ENCODE measurements at places on chromosomes 11 and 22.

GRCh38 chr22:49953027-49953679 lies 7.4 kb upstream of the PIM3 start:
- DNase-seq = no peak

DNA sequence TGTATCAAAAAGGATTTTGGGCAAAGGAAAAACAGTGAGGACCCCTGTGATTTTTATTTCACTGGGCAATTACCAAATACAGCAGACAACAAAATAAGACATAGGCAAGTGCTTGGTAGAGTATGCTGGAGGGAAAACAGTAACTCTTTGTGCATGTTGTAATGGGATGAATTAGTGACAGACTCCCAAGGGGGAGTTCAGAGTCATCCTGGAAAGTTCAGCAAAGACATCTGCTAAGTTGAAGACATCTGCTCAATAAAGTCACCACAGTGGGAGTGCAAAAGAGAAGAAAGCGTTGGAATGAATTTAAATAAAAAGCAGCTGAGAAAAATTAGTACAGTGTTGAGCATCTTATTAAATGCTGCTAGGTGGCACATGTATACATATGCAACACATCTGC lies 378.8 kb upstream of the ISX start:
- DNase-seq = no peak

DNA sequence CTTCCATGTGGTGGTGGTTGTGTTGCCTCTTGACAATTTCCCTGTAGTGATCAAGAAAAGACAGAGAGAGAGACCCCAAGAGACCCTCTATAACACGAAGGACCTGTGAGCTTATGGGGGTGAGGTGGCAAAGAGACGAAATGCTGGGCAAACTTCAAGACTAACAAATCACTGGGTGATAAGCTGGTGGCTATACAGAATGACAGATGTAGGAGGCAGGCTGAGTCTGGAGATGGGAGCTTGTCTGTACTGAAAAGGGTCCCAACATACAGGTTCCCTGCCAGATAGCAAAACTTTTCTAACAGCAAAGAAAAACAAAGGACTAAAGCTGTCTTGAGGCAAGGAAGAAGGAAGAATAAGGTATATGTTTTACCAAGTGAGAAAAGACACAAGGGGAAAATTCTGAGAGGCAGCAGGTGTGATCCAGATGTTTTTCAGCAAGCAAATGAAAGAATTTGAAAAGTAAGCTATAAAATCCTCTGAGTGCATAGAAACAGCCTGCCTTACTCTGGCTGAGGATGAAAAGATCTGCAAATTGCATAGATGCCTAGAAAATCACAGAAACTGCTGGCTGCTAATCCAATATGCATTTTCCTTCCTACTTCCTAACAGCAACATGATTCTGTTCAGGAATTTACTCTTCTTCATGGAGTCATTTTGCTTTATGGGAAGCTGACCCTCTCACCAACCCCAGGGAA lies 21.9 kb upstream of the LYVE1 start:
- DNase-seq = peak; percentile 23

GRCh38 chr11:61034111-61034510 lies 62.6 kb downstream of the CD6 start:
- DNase-seq = no peak

GRCh38 chr11:15497366-15497765 lies 382.6 kb downstream of the INSC start:
- DNase-seq = no peak

DNA sequence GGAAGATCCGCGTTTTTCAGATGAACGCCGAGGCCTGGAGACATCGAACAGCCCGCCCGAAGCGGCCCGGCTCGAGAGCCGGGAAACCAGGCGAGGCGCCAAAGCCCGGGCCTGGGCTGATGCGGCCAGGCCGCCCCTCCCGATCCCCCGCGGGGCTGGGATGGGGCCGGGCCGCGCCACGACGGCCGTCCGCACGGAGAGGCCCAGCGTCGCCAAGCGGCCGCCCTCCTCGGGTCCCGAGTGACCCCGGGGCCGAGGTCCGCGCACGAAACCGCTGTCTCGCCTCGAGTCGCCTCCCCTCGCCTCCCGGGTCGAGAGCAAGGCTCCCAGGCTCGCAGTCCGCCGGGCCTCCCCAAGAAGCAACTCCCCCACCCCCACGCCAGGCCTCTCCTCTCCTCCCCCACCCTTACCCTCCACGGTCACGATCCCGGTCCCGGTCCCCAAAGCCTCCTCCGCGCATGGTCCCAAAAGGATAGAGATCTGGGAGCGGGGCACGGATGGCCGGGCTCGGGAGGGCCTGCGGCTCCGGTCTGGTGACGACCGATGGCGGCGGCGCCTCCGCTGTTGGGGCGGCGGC lies 482 bp downstream of the DDX17 start:
- DNase-seq = peak; percentile 64

DNA sequence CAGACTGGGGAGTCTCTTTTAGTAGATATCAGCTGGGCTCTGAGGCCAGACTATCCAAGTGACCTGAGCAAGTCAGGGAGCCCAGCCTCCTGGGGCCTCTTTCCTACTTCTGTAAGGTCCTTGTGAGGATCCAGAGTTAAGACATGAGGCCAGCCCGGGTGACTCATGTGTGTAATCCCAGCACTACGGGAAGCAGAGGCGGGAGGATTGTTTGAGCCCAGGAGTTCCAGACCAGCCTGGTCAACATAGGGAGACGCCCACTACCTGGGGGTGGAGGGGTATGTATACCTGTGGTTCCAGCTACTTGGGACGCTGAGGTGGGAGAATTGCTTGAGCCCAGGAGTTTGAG lies 36.9 kb upstream of the POLA2 start:
- DNase-seq = peak; percentile 65

DNA sequence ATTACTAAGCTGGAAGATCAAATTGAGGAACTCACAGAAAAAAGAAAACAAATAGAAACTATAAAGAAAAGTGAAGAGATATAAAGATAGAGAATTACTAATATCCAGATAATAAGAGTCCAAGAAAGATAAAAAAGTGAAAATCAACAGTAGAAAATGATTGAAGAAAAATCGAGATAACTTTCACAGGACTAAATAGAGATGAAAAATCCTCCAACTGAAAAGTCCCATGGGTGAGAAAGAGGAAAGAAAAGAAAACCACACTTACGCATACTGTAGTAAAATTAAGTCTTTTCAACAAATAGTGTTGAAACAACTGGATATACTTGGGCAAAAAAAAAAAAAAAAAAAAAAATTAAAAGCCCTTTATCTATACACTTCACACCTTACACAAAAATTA lies 60.0 kb downstream of the ENTHD1 start:
- DNase-seq = no peak

GRCh38 chr11:111269146-111269868 lies 23.8 kb downstream of the POU2AF2 start:
- no peak for DNase-seq

DNA sequence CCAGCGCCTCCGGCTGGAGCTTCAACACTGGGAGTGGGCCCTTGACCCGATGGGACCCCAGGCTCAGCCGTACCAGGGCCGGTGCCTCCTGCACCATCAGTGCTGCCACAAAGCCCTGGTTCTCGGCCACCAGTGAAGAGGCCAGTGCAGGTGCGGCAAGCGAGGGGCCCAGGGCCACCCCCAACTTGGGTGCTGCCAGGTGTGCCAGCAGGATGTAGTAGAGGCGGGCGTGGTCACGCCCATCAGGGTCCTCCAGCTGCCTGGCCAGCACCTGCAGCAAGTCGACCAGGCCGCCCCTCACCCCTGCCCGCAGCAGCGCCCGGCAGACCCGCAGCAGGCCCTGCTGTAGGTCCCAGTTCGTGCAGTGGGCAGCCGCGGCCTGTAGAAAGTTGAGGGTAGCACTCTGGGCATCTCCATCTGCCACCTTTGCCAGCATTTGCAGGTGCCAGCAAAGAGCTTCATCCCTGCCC lies 2.3 kb downstream of the AP5B1 start:
- no peak for DNase-seq

DNA sequence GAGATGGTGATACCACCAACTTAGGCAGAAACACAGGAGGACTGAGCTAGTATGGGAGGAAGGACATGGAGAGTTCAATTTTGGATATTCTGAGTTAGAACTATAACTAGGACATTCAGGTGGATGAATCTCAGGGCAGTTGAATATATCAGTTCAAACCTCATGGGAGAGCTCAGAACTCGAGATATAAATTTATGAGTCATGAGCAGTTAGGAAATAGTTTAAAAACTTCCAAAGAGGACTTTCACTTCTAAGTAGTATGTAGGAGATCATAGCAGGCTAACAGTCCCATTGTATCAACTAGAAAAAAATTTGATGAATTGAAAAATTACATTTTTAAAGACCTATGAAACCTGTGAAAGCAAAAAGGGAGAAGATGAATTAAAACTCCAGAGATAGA lies 436.2 kb upstream of the LARGE1 start:
- no peak for DNase-seq

DNA sequence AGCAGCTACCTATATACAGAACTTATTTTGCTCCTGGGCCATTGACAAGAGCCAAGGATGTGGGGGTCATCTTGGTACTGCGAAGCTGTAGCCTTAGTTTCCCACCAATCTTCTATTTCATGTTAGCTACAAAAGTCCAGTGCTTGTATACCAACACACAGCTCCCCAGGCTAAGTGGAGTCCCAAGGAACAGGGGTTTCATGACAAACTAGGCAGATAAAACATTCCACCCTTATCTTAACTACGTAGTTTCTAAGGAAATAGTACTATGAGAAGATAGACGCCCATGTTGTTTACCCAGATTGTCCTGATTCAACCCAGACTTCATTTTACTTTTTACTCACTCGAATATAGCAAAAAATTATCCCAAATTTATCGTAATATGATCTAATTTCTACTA lies 218.5 kb downstream of the DYNC2H1 start:
- no peak for DNase-seq

DNA sequence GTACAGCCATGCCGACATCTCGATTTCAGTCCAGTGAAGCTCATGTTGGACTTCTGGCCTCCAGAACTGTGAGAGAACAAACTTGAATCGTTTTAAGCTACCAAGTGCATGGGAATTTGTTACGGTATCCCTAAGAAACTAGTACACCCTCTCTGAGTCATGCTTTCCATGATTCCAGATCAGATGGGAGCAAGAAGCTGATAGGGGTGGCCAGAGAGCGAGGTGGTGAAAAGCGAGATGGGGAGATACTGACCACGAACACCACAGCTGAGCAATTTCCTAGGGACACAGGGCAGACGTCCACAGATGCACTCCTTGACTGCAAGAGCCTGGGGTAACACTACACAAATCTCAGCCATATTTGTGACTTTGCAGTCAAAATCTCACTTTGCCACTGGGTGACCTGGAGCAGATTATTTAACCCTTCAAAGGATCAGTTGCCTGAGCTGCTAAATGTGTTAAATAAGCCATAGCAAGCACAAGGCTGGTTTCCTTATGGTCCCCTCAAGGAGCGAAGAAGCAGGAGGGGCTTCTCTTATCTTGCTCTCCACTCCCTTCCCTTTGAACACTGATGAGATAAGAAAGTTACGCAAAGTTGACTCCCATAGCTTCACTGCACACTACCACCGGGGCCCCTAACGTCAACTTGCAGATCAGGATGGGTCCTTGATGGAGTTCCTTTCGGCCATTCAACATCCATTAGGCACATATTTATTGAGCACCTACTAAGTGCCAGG lies 22.6 kb upstream of the RCN1 start:
- peak; percentile 55 for DNase-seq

GRCh38 chr11:133810766-133811165 lies 34.5 kb downstream of the SPATA19 start:
- no peak for DNase-seq

DNA sequence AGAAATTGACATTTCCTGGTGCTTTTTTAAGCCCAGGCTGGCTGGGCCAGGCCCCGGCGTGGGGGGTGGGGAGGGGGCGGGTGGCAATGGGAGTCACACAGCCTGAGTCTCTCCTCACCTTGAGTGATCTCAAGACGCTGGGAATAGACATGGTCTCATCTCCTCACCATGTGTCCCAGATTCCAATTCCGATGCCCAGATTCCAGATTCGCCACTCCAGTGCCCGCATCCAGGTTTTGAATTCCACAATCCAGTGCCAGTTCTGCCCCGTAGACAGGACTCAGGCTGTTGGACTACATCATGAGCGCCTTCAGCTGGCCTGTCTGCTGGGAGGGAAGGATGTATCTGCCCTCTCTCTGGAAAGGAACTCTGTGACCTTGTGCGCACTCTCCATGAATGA lies 19.1 kb downstream of the KCNC1 start:
- DNase-seq = no peak

- no peak for DNase-seq
Observed at GRCh38 chr11:215581-216037, 8.1 kb downstream of the RIC8A start.

DNA sequence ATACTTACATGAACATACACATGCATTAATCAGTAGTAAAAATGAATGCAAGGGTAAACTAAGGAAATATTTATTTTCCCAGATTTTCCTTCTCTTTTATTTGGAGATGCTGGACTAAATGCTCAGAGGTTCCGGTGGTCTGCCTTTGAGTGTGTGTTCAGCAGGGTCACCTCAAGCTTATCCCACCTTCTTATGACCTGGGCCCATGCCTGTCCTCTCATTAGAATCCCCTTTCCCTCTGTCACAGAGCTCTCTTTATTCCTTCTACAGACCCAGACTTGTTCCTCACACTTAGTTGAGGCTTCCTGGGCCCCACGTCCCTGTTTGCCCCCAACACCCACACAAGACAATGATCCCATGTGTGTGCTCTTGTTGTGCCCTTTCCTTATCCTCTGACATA lies 61.6 kb upstream of the TOP3B start:
- DNase-seq = no peak

GRCh38 chr11:9826390-9826789 lies 162.5 kb downstream of the SWAP70 start:
- DNase-seq = no peak

DNA sequence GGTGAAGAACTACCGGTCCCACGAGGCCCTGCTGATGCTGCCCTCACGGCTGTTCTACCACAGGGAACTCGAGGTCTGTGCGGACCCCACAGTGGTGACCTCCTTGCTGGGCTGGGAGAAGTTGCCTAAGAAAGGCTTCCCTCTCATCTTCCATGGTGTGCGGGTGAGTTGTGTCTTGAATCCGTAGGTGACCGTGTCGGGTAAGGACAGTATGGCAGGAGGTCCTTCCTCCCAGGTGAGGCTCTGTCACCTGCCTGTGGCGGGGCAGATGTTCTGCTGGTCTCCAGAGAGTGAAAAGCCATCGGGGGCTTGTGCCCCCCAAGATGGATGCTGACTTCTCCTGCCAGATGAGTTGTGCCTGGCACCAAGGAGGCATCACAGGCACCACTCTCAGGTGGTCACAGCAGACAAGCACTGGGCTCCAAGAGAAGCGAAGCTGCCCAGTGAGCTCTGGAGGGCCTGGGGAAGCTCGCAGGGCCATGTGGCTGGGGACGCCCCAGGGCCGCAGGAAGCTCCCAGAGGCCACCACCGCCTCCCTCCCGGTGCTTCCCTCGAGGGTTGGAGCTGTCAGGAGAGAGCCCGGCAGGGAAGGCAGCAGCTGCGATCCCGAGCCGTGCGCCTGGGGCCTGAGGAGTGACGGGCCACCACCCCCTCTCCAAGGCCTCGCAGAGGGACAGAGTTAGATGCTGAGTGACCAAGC lies 17.3 kb upstream of the PANX2 start:
- DNase-seq = no peak

GRCh38 chr11:86812981-86813380 lies 12.6 kb downstream of the PRSS23 start:
- DNase-seq = no peak

GRCh38 chr11:77752516-77752915 lies 68.0 kb downstream of the RSF1 start:
- DNase-seq = peak; percentile 34

Data from fibroblast of skin of right biceps (primary cell).